ENCODE measurements at places on chromosomes 16 and 17.
A peak's percentile ranks its signal among the peaks of the same experiment; 100 is the strongest.

DNA sequence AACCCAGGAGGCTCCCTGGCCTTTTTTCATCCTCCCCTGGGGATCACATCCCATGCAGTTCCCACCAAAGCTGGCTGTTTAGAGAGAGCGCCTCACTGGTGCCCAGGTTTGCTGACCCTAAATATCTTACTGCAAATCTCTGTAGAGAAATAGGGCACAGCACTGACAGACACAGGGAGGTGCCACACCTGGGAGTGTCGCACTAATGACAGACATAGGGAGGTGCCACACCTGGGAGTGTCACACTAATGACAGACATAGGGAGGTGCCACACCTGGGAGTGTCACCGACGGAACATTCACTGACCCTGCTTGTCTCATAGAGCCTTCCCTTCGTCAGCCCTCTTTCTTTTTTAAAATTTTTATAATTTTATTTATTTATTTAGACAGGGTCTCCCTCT is 25.6 kb downstream of the UNK start:
- H3K27ac ChIP-seq: no peak overlapping the region
- no peak overlapping the region for H3K4me3 ChIP-seq
- H3K4me1 ChIP-seq: no peaks in the 10 kb centered on the region
- peaks cover 1% of the 10 kb centered on the region for H3K36me3 ChIP-seq
- H3K27me3 ChIP-seq: no peaks in the 10 kb centered on the region

GRCh38 chr17:34703533-34703932 is 124.2 kb downstream of the TMEM132E start:
- peak; percentile 56 for DNase-seq
- H3K27me3 ChIP-seq: peaks cover 9% of the 10 kb centered on the region
- peaks cover 2% of the 10 kb centered on the region for H3K36me3 ChIP-seq
- H3K27ac ChIP-seq: no peak overlapping the region
- no peaks in the 10 kb centered on the region for H3K4me1 ChIP-seq

DNA sequence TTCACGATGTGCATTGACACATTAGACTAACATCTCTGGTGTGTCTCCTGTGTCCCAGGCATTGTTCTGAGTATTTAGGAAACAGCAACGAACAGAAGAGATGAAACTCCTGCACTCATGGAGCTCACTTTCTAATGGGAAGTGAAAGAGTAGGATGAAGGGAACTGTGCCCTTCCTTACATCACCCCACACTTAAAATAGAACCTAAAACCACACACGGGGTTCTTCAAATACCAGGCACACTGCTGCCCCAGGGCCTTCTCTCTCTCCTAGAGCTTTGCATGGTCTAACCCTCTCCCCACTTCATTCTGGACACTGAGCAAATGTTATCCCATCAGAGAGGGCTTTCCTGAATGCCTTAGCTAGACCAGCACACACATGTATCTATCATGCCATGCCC is 33.7 kb downstream of the TRIM25 start:
- no peak overlapping the region for H3K4me3 ChIP-seq
- no peaks in the 10 kb centered on the region for H3K27me3 ChIP-seq
- peak; percentile 22 for DNase-seq
- peaks cover 7% of the 10 kb centered on the region for H3K36me3 ChIP-seq
- no peaks in the 10 kb centered on the region for H3K4me1 ChIP-seq

GRCh38 chr16:57681950-57682728 is 12.5 kb upstream of the DRC7 start:
- H3K36me3 ChIP-seq: no peaks in the 10 kb centered on the region
- H3K4me3 ChIP-seq: no peak overlapping the region
- H3K27ac ChIP-seq: no peak overlapping the region
- H3K27me3 ChIP-seq: no peaks in the 10 kb centered on the region

GRCh38 chr17:67509390-67510287 is 132.6 kb downstream of the PITPNC1 start:
- no peak for DNase-seq
- H3K4me1 ChIP-seq: peaks cover 12% of the 10 kb centered on the region
- H3K4me3 ChIP-seq: no peak overlapping the region
- no peaks in the 10 kb centered on the region for H3K27me3 ChIP-seq

DNA sequence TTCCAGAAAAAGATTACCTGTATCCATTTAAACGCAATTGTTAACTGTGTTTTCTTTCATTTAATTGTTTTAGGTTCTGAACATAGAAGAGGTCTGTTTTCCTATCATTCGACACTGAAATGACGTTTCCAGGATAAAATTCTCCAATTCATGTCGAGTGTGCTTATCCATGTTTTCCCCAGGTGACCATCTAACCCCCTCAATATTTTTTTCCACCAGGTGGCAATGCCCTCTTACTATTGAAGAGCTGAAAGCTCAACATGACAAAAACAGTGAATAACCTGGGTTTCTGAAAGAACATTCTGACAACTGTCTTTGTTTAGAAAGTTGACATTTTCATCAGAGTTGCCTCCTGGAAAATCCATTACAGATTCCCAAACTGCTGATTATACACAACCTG is 948.7 kb downstream of the KCNJ2 start:
- H3K4me1 ChIP-seq: no peaks in the 10 kb centered on the region
- no peak overlapping the region for H3K27ac ChIP-seq
- DNase-seq: no peak

GRCh38 chr17:32484041-32484461 is 2.7 kb upstream of the CDK5R1 start:
- peaks cover 8% of the 10 kb centered on the region for H3K27me3 ChIP-seq
- no peak for DNase-seq
- no peak overlapping the region for H3K4me3 ChIP-seq
- peaks cover 29% of the 10 kb centered on the region for H3K36me3 ChIP-seq

GRCh38 chr17:56699186-56699894 is 105.8 kb downstream of the NOG start:
- H3K4me1 ChIP-seq: no peaks in the 10 kb centered on the region
- no peak for DNase-seq
- no peaks in the 10 kb centered on the region for H3K36me3 ChIP-seq
- H3K27me3 ChIP-seq: peaks cover 38% of the 10 kb centered on the region
- H3K4me3 ChIP-seq: no peak overlapping the region

GRCh38 chr17:17150448-17150800 is 55.7 kb downstream of the PLD6 start:
- H3K36me3 ChIP-seq: peaks cover 43% of the 10 kb centered on the region
- no peaks in the 10 kb centered on the region for H3K27me3 ChIP-seq
- peaks cover 37% of the 10 kb centered on the region for H3K4me1 ChIP-seq
- H3K27ac ChIP-seq: peak overlapping the region; percentile 69

DNA sequence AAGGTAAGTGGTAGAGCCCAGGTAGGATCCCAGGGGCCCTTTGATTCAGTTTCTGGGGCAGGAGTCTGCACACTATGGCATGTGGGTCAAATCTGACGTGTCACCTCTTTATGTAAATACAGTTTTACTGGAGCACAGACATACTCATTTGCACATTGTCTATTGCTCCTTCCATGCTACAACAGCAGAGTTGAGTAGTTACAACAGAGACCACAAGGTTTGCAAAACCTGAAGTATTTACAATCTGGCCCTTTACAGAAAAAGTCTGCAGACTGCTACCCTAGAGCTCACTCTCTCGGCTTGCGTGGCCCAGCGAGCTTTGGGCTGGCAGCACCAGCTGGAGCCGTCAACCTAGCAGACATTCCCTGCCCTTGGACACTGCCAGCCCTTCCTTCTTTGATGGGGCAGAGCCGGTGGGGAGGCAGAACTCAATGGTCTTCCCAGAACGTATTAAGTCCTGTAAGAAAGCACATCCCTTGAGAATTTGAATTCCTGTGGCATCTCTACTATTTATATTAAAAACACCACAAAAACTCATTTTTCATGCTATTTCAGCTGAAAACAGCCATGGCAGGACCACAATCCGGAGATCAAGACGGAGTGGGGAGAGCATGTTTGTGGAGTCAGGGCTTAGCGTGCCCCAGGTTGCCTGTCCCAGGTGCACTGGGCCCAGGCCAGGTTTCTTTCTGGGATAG is 133.1 kb upstream of the NUDT7 start:
- H3K27ac ChIP-seq: no peak overlapping the region
- H3K4me3 ChIP-seq: no peak overlapping the region
- H3K4me1 ChIP-seq: peaks cover 9% of the 10 kb centered on the region

DNA sequence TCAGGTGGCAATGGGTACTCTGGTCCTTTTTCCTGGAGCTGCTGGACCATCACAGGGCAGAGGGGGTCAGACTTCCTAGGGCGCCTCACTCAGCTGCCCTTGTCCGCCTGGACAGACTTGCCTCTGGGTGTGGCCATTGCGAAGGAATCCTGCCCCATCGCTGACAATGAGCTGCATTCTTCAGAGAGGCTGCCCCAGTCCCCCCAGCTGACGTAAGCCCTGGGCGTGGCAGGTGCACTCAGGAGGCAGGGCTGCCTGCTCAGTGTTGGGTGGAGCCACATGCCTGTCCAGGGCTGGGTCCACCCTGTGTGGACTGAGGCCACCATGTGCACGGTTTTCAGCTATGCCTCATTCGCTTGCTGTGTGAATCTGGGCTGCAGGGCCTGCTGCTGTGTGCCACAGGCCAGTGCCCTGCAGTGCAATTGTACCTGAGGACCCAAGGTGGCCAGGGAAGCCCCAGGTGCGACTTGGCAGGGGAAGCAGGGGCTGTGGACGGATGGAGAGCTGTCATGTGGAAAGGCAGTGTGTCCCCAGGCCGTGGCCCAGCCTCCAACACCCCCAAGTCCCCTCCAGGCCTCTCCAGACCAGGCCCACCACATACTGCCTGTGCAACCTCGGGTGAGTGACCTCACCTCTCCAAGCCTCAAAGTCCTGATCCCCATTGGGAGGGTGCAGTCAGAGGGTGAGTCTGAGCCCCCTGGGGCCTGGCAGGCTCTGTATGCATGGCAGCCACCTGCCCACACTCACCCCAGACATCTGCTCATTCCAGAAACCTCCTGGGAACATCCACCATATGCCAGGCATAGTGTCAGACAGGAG is 14.0 kb upstream of the MPRIP start:
- H3K27me3 ChIP-seq: no peaks in the 10 kb centered on the region
- DNase-seq: no peak
- no peak overlapping the region for H3K27ac ChIP-seq

GRCh38 chr16:7548796-7549318 is 216.2 kb downstream of the RBFOX1 start:
- H3K4me1 ChIP-seq: no peaks in the 10 kb centered on the region
- no peak overlapping the region for H3K27ac ChIP-seq
- H3K27me3 ChIP-seq: no peaks in the 10 kb centered on the region
- no peaks in the 10 kb centered on the region for H3K36me3 ChIP-seq

GRCh38 chr17:10549096-10549842 is at the start of gene MYH2:
Gene MYH2, minus strand, starts transcription at chr17:10549658. Its CDS starts 1,738 bp downstream, at chr17:10547920.
- peaks cover 6% of the 10 kb centered on the region for H3K27me3 ChIP-seq
- H3K4me3 ChIP-seq: no peak within 1 kb of the TSS
- no peaks in the 10 kb centered on the region for H3K4me1 ChIP-seq
- H3K27ac ChIP-seq: no peak within 1 kb of the TSS
- DNase-seq: no peak

- peaks cover 48% of the 10 kb centered on the region for H3K4me1 ChIP-seq
- no peak for DNase-seq
- H3K36me3 ChIP-seq: peaks cover 11% of the 10 kb centered on the region
- H3K27ac ChIP-seq: peak overlapping the region; percentile 28
Observed at GRCh38 chr17:7437369-7437863, 1.9 kb upstream of the FGF11 start.

DNA sequence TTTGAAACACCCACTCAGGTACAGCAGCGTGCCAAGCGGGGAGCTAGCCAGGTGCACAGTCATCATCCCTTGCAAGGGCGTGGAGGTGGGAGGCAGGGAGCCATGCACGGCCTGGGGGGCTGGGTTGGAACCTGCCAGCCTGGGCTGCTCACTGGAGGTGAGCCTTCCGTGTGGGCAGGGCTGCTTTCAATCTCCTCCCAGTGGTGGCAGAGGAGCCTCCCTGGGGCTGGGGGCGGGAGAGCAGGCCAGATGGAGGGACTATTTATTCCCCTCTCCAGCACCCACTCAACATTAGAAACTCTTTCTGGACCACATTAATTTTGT is 90.3 kb downstream of the KATNIP start:
- H3K27me3 ChIP-seq: no peaks in the 10 kb centered on the region
- H3K36me3 ChIP-seq: peaks cover 3% of the 10 kb centered on the region
- no peak overlapping the region for H3K27ac ChIP-seq
- H3K4me3 ChIP-seq: no peak overlapping the region
- DNase-seq: no peak

GRCh38 chr16:65817066-65817465 is 549.4 kb upstream of the CDH5 start:
- H3K27ac ChIP-seq: no peak overlapping the region
- H3K4me3 ChIP-seq: no peak overlapping the region
- no peaks in the 10 kb centered on the region for H3K4me1 ChIP-seq
- DNase-seq: no peak

GRCh38 chr16:48608452-48608851 is 1.5 kb downstream of the N4BP1 start:
- H3K4me3 ChIP-seq: no peak overlapping the region
- H3K27ac ChIP-seq: no peak overlapping the region
- no peaks in the 10 kb centered on the region for H3K27me3 ChIP-seq
- peak; percentile 68 for DNase-seq

GRCh38 chr17:37823996-37824395 is 79.1 kb upstream of the HNF1B start:
- no peak overlapping the region for H3K27ac ChIP-seq
- H3K4me1 ChIP-seq: peaks cover 20% of the 10 kb centered on the region
- H3K4me3 ChIP-seq: no peak overlapping the region
- H3K36me3 ChIP-seq: peaks cover 1% of the 10 kb centered on the region
- no peaks in the 10 kb centered on the region for H3K27me3 ChIP-seq
- no peak for DNase-seq

- peaks cover 7% of the 10 kb centered on the region for H3K4me1 ChIP-seq
- peaks cover 27% of the 10 kb centered on the region for H3K27me3 ChIP-seq
- H3K4me3 ChIP-seq: no peak overlapping the region
- H3K27ac ChIP-seq: no peak overlapping the region
- no peaks in the 10 kb centered on the region for H3K36me3 ChIP-seq
Observed at GRCh38 chr17:39231591-39232551, 6.1 kb upstream of the STAC2 start.

DNA sequence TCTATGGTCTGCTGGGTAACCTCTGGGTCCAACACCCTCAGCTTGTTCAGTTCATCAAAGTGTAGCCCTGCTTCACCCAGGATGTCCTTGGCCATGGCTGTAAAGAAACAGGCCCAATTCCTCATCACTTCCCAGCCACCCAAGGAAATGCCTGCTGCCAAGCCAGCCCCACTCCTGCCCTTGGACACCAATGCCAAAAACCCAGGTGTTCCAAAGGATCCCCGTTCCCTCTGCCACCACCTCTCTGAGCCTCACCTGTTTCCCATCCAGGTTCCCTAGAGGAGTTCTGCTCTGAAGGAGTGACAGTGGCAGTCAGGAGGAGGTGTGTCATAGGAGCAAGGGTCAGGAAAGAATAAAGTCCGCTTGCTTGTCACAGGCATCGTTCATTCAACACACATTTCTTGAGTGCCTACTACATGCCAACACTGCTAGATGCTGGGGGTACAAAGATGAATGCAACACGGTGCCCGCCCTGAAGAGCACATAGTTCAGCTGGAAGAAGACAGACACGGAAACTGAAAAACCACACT is 3.3 kb downstream of the IFT20 start:
- peak; percentile 31 for DNase-seq
- peaks cover 16% of the 10 kb centered on the region for H3K36me3 ChIP-seq
- no peak overlapping the region for H3K4me3 ChIP-seq
- H3K4me1 ChIP-seq: peaks cover 38% of the 10 kb centered on the region
- no peak overlapping the region for H3K27ac ChIP-seq
- no peaks in the 10 kb centered on the region for H3K27me3 ChIP-seq
